ENCODE measurements at places on chromosomes 13 and 19.

DNA sequence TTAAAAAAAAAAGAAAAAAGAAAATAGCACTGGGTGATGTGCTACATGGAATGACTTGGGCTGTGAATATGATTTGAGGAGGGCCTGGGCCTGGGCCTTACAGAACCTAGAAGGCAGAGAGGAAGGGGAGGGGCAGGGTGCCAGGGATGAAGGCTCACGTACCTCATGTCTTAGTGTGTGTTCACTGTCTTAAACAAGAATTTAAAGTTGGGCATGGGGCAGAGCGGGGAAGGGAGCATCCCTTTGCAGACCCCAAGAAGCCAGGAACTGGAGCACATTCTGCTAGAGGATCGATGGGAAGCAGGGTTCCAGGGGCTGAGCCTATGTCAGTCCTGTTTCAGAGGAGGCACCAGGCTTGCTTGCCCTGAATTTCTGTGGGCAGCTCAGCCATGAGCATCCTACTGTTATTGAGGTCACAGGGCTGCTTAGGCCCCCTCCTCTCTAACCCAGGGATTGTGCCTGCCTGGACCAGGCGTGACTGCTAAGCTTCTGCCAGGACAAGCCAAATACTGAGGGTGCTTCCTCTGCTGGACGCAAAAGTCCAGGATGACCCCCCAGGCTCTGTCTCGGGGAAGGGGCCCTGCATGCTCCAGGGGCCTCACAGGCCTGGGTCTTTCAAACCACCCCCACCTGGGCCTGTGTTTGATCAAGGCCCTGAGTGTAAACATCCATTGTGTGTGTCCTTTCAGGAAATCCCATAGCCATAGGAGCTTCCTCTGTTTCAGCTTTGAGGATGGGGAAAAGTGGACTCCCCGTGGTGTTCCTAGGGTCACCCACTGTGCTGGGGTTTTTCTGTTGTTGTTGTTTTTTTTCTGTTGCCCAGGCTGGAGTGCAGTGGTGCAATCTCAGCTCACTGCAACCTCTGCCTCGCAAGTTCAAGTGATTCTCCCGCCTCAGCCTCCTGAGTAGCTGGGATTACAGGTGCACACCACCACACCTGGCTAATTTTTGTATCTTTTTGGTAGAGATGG, 4.8 kb downstream of the LSR start:
- DNase-seq = no peak

DNA sequence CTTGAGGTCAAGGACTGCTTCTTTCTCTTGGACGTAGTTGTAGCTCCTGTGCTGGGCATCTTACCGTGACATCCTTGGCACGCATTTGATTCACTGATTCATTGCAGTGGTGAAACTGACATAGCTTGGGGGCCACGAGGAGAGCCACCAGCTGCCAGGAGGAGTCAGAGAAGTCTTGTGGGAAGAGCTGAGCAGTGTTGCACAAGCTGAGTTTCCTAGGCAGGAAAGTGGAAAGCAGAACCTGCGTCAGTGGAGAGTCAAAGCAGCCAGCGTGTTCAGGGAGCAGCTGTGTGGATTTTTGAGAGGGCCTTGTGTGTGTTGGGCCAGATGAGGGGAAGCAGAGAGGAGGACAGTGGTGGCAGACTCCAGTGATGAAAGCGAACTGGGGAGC, 5.3 kb upstream of the GPR183 start:
- DNase-seq = no peak

DNA sequence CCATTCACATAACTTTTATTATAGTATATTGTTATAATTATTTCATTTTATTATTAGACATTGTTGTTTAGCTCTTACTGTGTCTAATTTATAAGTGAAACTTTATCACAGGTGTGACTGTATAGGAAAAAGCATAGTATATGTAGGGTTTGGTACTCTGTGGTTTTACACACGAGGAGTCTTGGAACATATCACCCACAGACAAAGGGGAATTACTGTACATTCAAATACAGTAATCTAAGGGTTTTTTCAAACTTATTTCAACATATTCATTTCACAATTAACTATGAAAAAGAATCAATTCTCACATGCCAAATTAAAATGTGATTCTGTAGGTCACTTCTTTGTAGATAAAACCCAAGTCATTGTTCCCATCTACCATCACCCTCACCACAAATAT, 46.0 kb downstream of the RBM26 start:
- no peak for DNase-seq

- DNase-seq = no peak
Observed at GRCh38 chr13:73304442-73304841, 245.6 kb downstream of the KLF5 start.

DNA sequence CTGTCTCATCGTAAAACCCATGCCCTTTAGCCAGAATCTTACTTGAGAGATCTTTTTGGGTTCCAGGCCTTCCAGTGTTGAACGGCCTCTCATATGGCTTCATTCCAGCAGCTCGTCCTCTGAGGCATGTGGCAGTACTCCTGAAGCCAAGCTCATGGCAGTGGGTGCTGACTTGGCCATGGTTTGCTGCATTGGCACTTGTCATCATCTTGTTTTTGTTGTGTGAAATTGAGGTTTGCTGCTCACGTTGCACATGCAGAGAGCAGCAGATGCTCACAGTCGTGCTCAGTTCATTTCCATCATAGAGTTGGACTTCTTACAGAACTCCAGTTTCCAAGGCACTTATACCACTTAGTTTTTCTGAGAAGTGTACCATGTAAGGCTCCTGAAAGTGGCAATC, 14.9 kb downstream of the TEX29 start:
- no peak for DNase-seq

GRCh38 chr13:51785712-51786424, 18.1 kb downstream of the DHRS12 start:
- no peak for DNase-seq

DNA sequence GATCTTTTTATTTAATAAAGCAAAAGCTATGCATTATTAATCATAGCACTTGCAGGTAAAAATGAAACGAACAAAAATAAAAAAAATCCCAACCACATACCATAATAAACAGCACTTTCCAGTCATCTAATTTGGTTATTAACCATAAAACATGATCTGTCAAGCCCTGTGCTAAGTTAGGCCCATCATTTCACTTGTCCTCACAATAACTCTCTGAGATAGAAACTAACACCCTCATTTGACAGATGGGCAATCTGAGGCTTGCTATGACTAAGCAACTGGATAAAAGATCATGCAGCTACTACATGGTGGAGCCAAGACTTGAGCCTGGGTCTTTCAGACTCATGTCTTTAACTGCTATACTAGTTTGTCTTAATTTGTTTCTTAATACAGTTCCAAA, 21.8 kb downstream of the PROSER1 start:
- peak; percentile 63 for DNase-seq

DNA sequence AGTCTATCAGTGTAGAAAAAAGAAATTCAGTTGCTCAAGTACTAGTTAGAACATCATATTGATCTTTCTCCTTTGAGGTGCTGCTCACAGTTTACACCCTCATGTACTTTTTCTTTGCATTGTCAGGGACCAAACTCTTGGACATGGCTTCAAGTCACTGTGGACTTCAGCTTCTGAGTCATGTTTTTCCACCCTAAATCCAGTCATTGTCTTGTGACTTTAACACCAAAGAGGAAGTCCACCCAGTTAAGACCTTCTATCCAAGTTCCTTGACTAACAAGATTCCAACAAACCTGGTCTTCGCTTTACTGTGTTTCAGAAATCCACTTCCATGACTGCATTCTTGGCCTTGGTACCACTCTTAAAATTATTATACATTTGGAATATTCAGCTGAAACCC, 206.7 kb upstream of the ARGLU1 start:
- no peak for DNase-seq

- no peak for DNase-seq
Observed at GRCh38 chr19:6423499-6424194, 964 bp downstream of the KHSRP start.

- DNase-seq = no peak
Observed at GRCh38 chr19:18798384-18799352, 7.6 kb upstream of the COMP start.

DNA sequence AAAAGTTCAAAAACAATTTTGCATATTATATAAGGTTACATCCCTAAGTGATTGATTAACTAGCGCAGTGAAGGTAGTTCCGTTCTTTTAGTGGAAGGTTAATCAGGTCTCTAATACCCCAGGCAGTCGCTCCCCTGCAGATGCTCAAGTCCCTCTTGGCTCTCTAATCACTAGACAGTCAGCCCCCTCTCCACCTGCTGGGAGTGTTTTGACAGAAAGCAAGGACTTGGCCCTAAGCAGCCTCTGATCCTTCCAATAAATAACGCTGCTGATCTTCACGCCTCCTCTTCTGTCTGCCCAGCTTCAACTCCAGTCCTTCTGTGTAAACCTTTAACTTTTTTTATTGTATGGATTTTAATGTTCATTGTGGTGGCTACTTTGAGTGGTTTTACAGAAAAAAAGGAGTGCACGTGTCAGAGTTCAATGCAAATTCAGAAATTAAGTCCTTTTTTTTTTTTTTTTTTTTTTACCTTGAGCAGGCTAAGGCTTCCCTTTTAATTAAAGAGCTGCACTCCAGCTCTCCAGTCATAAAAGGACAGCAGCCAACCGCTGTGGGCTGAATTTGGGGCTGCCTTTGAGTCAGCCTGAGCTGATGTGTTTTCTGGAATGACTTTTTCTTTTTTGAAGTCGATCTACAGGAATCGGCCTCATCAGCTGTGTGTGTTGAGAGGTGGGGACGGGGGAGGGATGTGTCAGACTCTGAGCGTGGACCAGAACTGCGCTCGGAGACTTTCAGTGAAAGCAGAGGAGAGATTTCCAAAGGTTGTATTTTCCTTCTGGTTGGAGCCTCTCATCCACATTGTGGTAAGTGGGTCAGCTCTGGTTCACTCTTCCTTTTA, 33.8 kb upstream of the MYO16 start:
- DNase-seq = no peak

- no peak for DNase-seq
Observed at GRCh38 chr19:2483084-2483483, 7.2 kb downstream of the GADD45B start.

GRCh38 chr13:113638806-113639205, 19.2 kb downstream of the ATP4B start:
- no peak for DNase-seq

GRCh38 chr13:25762795-25763377, 288.9 kb downstream of the SHISA2 start:
- no peak for DNase-seq

DNA sequence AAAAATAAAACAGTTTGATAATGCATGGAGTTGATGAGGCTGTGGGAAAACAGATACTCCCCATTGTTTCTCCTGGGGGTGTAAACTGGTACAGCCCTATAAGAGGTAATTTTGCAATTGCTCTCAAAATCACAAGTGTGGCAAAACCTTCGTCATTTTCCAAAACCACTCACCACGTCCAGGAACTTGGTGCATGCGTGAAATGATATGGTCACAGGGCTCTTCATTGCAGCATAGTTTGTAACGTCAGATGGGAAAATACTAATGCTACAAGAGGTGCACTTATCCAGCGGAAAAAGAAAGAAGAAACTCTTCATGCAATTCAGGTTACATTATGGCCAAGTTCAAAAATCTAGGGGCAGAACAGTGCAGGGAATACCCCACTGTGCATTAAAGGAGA, 11.9 kb upstream of the PLAUR start:
- no peak for DNase-seq

DNA sequence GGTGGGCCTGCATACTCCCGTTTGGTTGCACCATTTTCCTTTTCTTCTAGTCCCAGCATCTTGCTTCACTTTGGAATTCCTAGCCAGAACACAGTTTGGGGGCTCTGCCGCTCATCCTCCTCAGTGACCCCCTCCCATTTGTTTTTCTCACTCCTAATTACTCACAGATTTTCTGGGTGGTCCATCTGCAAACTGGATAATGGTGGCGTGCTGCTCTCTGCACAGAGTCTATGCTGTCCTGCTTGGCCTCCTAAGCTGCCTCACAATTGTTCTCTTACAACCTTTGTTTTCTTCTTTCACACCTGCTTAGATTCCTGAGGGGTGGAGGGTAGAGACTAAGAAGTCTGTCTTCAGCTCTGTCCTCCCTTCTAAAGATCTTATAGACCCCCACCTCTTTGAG, 80.8 kb downstream of the SHISA2 start:
- DNase-seq = no peak

- peak; percentile 68 for DNase-seq
Observed at GRCh38 chr13:32650705-32651311, 64.6 kb downstream of the PDS5B start.

DNA sequence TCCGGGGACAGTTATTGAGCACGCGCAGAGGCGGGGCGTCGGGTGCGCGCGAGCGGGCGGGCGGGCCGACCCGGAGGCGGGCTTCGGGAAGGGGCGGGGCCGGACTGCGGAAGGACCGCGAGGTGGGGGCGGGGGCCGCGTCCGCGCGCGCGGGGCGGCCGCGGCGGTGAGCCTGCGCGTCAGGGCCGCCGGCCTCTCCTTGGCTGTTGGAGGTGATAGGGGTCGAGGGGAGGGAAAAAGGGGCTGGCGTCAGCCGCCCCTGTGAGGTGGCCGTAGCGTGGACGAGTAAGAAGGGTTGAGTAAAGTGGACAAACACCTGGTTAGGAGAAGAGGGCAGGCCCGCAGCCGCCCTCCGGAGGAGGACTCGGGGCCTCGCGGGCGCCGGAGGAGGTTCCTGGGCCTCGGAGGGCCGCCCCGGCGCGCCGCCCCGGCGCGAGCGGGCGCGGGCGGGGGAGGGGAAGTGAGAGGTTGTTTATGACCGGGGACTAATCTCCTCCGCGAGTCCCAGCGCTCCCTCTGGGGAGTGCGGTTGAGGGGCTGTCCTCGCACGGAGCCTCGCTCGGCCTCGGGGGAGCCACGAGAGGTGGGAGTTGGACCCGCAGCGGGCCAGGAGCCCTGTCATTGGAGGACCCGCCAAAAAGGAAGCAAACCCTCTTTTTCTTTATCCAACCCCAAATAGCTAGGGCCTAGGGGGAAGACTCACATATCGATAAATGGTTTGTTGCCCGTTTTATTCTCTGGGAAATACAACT, 547 bp upstream of the INTS6 start:
- peak; percentile 90 for DNase-seq

DNA sequence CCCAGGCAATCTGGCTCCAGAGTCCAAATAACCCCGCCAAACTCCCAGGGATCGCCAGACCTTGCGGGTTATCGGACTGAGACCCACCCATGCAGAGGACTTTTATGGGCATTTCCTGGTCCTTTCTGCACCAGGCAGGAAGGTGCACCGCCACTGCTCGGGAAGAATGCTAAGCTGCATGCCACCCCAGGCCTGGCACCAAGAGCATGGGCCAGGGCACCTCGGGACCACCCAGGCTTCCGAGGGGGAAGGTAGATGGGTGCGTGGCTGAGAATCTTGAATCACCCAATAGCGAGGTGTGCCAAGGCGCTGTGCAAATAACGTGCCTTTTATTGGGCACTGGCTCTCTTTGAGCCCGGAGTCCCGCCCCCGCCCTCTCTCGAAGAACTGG, 422 bp upstream of the ZNF575 start:
- no peak for DNase-seq

DNA sequence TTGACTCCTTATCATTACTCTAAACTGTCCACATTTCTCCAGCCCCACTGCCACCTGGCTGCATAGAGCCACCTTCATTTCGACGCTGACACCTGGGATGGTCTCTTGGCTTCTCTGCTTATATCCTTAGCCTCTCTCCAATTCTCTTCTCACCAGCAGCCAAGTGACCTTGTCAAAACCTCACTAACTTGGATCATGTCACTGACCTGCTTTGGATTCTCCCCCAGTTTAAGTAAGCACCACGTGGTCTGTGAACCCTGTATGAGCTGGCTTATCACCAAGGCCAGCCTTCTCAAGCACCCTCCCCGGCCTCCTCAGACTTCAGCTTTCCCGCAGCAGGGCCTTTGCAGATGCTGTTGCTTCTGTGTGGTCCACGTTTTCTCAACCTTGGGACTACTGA, 12.3 kb upstream of the GGACT start:
- DNase-seq = no peak

- no peak for DNase-seq
Observed at GRCh38 chr13:46642254-46642653, 89.3 kb downstream of the LRCH1 start.
